HT1080 (cell line): ENCODE measurements at places on chromosomes 4 and X.

DNA sequence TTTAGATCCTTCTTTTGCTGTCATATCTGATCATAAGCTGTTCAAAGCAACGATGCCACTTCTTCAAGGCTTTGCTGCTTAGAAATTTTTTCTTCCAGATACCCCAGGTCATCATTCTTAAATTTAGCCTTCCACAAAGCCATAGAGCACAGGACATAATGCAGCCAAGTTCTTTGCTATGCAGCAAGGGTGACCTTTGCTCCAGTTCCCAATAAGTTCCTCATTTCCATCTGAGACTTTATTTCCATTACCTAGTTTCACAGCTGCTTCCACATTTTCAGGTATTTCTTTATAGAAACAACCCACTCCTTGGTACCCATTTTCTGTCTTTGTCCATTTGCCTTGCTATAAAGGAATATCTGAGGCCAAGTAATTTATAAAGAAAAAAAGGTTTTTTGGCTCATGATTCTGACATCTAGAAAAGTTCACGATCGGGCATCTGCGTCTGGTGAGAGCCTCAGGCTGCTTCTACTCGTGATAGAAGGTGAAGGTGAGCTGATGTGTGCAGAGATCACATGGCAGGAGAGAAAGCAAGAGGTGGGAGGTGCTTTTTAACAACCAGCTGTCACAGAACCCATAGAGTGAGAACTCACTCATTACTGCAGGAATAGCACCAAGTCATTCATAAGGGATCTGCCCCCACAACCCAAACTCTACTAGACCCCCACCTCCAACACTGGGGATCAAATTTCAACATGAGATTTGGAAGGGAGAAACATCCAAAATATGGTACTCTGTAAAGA lies 11.8 kb upstream of the TASL start:
- DNase-seq = no peak

- no peak for DNase-seq
Measured at GRCh38 chr4:4862665-4863482, 3.4 kb downstream of the MSX1 start.

DNA sequence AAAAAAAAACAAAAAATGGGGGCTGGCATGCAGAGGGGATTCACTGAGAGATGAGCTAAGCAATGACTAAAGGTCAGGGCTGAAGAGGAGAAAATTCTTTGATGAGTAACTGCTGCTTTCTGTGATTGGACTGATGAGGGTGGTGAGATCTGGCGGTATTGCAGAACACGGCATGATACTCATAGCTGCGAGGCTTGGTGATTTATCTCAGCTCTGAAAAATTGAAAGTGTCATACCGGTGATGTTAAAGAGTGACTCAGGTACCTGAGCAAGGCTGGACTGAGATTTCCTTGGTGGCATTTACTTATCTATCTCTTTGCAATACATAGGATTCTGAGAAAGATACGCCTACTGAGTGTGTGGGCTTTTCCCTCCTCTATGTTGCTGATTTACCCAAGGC lies 204.1 kb upstream of the DDX53 start:
- DNase-seq = peak; percentile 0

DNA sequence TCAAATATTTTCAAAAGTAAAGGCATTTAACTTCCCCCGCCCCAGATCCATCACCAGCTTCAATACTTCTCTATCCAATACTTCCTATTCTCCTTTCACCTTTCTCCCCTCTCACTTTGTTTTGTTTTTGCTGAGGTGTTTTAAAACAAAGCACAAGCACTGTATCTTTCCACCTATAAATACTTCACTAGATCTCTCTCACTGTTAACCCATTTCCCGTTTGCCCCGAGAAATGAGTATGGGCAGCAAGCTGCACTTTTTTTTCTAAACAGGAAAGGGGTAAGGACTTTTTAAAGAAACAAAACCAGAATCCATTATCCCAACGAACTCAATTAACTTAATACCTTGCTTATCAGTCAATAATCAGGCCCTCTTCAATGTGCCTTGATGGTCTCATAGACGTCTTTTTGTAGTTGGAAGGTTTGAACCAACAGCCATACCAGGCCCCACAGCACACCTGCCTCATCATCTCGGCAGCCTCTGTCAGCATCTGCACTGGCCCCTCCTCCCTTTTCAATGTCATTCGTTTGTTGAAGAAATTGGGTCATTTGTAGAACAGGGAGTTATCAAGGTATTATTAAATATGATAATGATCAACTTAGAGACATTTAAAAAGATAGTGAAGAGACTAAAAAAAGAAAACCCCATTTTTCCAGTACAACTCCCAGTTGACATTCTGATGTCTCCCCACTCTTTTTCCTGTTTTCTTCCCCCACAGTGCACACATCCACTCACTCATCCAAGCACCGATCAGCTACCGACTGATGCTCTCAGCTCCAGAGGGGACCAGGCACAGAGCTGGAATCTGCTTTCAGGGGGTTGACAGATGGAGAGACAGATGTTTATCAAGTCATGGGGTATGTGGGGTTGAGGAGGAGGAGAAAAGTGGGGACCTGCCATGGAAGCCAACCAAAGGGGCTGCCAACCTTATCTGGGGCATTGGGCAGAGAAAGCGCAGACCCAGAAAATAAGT lies 25.8 kb downstream of the CRMP1 start:
- no peak for DNase-seq

DNA sequence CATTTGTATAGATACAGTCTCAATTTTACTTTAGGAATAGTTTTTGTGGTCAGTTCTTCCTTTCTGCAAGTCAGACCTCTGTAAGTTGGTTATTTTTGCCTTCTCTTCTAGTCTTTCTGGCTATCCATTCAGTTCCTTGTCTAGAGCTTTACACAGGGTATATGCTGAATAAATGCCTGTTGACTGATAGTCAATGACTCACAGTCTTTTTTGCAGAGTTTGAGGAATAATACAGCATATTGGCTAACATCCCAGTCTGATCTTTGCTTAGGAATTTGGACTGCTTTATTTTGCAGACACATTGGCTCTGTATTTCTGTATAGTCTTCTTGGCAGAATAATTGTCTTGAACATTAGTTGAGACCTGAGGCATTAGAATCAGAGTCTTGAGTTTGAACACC lies 132.4 kb downstream of the MAGEC1 start:
- peak; percentile 30 for DNase-seq

DNA sequence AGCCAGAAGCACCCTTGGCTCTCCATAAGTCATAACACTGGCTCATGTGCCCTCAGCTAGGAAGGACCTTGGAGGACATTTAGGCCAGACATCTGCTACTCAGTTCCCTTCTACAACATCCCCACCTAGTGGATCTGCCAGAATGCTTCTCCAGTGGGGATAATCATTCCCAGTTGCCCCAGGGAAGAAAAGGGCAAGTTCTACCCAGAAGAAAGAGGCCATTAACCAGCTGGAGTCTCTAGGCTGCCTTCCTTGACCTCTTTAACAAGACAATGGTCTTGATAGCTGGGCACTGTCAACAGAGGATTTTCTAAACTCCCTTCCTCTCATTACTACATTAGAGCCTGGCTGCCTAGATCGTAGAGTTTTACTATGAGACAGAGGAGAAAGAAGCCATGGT lies 42.0 kb downstream of the LGI2 start:
- peak; percentile 34 for DNase-seq

GRCh38 chr4:137370206-137370633 lies 162.1 kb downstream of the PCDH18 start:
- DNase-seq = peak; percentile 32

DNA sequence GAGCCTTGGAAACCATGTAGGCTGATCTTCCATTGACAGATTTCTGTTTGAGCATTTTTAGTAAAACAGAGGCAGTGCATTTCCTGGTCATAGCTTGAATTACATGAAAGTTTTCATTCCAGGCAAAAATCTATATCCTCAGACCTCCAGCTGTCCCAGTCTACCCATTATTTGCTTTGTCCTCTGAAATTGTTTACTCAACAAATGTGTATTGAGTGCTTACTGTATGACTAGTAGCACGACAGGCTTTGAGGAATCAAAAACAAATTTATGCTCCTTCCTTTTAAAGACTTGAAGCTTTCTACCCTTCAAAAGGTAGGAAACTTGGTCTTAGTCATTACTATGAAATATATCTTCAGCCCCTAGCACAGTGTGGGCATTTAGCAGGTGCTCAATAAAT lies 307.9 kb upstream of the IGFBP7 start:
- DNase-seq = no peak

DNA sequence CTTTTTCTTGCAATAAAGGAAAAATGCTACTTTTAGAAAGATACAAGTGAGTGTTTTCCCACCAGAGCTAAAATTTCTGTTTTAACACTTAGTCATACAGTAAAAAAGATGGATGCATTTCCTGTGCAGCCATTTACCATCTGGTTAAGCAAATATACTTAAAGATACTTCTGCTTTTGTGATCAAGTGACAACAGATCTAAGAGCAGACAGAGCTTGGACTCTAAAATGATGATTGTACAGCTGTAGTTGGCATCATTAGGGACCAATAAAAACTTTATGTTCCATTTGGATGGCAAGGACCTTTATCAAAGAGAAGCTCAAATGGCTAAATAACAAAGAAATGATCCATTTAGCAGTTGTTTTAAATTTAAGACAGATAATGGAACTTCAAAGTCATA lies 270.8 kb downstream of the FSTL5 start:
- DNase-seq = no peak

DNA sequence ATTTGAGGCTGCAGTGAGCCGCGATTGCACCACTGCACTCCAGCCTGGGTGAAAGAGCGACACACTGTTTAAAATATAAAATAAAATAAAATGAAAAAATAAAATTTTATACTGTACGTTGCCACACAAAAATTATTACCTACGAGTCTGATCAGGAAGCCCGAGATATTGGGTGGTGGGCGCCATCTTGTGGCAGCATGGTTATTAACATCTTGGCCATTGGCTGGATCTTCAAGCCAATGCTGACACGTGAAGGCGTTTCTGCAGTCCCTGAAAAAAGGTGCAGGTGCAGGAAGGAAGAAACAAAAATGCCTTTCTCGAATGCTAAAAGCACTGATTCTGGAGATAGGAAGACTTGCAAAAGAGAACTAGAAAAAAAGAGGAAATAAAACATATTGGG lies 4.9 kb upstream of the TLR8 start:
- DNase-seq = peak; percentile 28
